CD8-positive, alpha-beta memory T cell (primary cell): ENCODE measurements at places on chromosomes 5 and 9. TPM values are rescaled to one million over a fixed set of nuclear protein-coding genes. Genes with fewer than 3 reads are reported as not detected.
A peak's percentile ranks its signal among the peaks of the same experiment; 100 is the strongest.

- H3K4me1 ChIP-seq = no peaks in the 10 kb centered on the region
- DNase-seq = no peak
- no peaks in the 10 kb centered on the region for H3K27me3 ChIP-seq
- peaks cover 16% of the 10 kb centered on the region for H3K36me3 ChIP-seq
- H3K4me3 ChIP-seq = no peak overlapping the region
- H3K27ac ChIP-seq = no peak overlapping the region
Observed at GRCh38 chr5:50768634-50769033, 102.2 kb downstream of the PARP8 start.

The GRM6 gene
- total RNA-seq = not detected

GRCh38 chr5:26889815-26890214 is 148.6 kb downstream of the CDH9 start:
- H3K27me3 ChIP-seq = no peaks in the 10 kb centered on the region
- H3K4me1 ChIP-seq = no peaks in the 10 kb centered on the region

DNA sequence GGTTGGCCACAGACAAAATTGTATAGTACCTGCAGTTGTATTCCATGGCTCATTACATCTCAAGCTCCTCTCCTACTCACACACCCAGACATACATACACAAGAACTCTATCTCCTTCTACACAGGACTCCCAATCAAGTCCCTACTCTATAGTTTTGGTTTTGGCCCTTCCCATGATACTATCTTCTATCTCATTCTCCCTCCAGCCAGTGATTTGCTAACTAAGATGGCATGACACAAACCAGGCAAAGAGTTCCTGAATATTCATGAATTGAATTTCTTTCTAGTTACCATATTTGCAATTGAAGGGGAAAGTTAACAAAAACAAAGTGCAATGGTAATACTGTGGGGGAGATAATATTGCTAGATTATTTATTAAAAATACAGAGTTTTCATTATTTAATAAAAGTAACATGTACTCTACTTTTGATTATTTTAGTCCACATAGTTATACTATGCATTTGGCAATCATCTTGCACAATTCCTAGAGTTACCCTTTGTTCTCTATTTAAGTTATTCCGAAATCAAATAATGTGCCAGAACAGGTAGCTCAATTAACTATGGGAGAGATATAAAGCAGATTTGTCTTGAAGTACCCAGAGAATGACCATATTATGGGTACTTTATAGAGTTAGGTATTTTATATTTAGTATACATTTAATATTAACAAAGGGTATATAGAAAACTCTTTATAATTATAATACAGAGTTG is 9.6 kb upstream of the LURAP1L start:
- H3K4me3 ChIP-seq = no peak overlapping the region
- H3K4me1 ChIP-seq = no peaks in the 10 kb centered on the region
- DNase-seq = no peak
- H3K27me3 ChIP-seq = no peaks in the 10 kb centered on the region

DNA sequence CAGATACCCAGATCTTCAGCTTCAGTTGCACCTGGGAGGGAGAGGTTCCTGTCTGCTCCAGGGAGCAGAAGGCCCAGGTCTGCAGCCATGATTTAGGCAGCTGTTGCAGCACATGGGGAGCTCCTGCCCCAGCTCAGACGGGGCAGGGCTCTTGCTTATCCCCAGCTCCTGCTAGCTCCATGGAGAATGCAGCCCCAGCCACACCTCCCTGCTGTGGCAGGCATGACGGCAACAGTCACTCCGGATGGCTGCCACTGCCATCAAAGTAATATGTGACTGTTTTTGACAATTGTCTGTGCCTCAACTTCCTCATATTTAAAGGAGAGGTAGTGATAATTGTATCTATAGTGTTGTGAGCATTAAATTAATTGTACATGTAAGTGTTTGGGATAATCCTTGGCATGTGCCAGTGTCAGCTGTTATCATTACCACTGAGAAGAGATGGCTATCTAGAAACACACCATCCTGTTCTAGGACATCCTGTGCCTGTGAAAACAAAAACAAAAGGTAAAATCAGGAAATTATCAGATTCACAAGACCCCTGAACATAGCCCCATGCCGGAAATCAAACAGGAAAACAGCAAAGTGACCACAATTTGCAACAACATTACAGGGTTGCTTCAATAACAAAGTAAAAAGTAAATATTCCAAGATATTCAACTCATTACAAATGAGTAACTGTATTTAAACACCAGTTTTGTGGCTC is 1048.8 kb upstream of the ACO1 start:
- H3K27me3 ChIP-seq = no peaks in the 10 kb centered on the region
- H3K4me3 ChIP-seq = peak overlapping the region; percentile 31
- no peaks in the 10 kb centered on the region for H3K36me3 ChIP-seq
- H3K27ac ChIP-seq = no peak overlapping the region

GRCh38 chr9:137030006-137030405 is 1.9 kb downstream of the FUT7 start:
- H3K4me3 ChIP-seq = peak overlapping the region; percentile 74
- H3K36me3 ChIP-seq = no peaks in the 10 kb centered on the region
- H3K4me1 ChIP-seq = peaks cover 62% of the 10 kb centered on the region
- peak overlapping the region; percentile 38 for H3K27ac ChIP-seq

The LPAR1 gene
- total RNA-seq = not detected

- H3K4me1 ChIP-seq = peaks cover 4% of the 10 kb centered on the region
- DNase-seq = no peak
- H3K36me3 ChIP-seq = no peaks in the 10 kb centered on the region
- no peak overlapping the region for H3K27ac ChIP-seq
Observed at GRCh38 chr9:21252721-21253547, 13.1 kb upstream of the IFNA14 start.

DNA sequence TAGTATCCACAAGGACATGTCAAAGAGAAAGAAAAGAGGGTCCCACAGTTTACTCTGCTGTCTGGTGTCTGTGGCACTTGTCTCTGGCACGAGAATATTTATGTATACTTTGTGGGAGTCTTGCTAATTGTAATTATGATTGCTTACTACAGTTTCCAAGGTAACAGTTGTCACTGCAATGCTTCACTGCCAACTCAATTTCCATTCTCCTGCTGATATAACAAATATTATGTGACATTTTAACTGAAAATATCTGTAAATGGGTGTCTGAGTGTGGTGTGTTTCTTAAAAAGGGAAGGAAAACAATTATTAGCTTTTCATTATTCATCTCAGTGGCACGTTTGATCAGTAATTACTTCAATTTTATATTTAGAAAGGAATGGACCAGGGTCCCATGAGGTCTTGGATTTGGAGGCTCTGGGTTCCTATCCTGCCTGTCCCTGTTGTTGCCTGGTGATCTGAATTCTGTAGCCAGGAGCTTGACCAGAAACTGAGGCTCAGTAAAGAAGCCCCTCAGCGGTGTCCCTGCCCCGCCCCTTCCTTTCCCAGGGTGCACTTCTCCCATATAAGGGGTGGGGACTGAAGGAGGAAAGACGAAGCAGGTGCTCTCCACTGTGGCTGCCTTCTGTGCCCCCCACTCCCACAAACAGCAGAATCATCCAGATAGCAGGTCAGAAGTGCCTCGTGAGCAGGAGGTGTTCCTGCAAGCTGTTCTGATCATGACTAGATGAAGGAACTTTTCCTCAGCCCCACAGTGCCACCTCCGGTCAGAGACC is 137.3 kb upstream of the KIF2A start:
- no peaks in the 10 kb centered on the region for H3K4me1 ChIP-seq
- H3K36me3 ChIP-seq = no peaks in the 10 kb centered on the region
- DNase-seq = no peak
- H3K27me3 ChIP-seq = peaks cover 5% of the 10 kb centered on the region
- H3K27ac ChIP-seq = no peak overlapping the region

The GGTA1 gene
- total RNA-seq = not detected

GRCh38 chr5:145811834-145812625 is 23.1 kb downstream of the PRELID2 start:
- DNase-seq = no peak
- no peaks in the 10 kb centered on the region for H3K36me3 ChIP-seq
- H3K27ac ChIP-seq = no peak overlapping the region
- no peaks in the 10 kb centered on the region for H3K27me3 ChIP-seq
- no peak overlapping the region for H3K4me3 ChIP-seq
